Cortex of kidney (tissue), 1 donor: ENCODE measurements at places on chromosomes 7 and 10.

- DNase-seq = no peak
These were observed 103.7 kb downstream of the MACC1 start for GRCh38 chr7:20113427-20114027.

GRCh38 chr10:102714621-102715455, at the start of gene SFXN2:
Gene SFXN2 (plus strand): TSS chr10:102714636. CDS start chr10:102726637, 12,001 bp downstream.
- no peak for DNase-seq

DNA sequence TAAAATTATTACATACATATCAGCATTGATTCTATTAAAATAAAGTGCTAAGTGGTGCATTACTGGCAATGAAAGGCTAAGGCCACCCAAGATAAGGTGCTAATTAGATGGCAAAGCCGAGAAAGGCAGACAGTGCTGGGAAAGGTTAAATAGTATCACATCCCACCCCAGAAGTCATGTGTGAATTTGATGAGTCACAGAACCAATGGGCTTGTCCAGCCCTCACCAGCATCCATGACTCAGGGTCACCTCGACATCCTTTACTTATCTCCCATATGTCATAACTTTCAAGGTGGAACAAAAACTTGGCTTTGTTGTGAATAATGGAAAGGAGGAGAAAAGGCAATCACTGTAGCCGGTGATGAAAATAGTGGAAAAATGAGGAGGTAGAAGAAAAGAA, 459.1 kb downstream of the PLXNA4 start:
- DNase-seq = no peak

DNA sequence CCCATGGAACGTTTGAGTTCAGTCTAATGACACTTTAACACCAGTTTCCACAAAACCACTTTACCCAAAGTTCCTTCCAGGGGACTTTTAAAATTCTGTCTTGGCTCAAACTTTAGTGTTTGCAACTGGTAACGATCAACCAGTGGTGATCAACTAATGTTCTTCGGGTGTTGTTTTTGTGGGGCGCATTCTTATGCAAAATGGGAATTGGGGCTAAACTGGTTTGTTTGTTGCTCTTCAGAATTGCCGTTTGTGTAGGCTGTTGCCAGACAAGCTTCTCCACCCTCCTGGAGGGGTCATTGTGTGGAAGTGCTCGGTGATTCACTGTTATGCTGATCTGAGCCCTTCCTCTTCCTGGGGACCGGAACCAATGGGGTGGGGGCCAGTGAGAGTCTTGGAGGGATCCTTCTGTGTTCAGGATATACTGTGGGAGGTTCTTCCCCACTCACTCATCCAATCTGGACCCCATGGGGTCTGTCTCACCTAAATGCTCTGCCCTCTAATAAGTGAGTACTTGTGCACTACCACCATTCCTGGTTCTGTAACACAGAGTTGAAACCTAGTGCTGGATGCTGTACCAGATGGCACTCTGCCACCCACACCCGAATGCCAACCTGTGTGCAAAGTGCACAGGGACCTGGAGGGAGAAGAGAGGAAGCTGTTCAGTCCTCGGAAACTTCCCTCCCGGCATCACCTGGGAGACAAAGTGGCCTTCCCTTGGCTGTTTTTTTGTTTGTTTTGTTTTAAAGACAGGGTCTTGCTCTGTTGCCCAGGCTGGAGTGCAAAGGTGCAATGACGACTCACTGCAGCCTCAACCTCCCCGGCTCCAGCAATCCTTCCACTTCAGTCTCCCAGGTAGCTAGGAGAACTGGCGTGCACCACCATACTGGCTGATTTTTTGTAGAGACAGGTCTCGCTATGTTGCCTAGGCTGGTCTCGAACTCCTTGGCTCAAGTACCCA, 2.1 kb downstream of the NFE2L3 start:
- DNase-seq = no peak

DNA sequence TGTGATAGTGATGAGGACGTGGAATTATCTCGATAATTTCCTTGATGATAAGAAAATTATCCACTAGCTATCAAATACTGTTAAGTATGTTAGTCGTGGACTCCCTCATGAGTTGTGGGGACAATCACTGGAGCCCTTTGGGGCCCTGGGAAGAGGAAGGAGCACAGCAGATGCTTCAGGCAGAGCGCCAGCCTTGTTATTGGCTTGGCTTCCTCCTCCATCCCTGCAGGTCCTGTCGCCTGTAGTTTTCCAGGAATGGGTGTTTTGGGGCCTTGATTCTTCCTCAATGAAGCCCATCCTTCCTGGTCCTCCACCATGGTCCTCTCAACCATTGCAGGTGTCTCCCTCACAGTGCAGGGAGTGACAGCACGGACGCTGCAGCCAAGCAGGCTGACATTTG, 32.5 kb upstream of the ZNF32 start:
- no peak for DNase-seq

- DNase-seq = no peak
These were observed 13.2 kb upstream of the CCDC172 start for GRCh38 chr10:116311016-116311415.

- DNase-seq = no peak
These were observed 649 bp downstream of the IDE start for GRCh38 chr10:92573091-92573797.

DNA sequence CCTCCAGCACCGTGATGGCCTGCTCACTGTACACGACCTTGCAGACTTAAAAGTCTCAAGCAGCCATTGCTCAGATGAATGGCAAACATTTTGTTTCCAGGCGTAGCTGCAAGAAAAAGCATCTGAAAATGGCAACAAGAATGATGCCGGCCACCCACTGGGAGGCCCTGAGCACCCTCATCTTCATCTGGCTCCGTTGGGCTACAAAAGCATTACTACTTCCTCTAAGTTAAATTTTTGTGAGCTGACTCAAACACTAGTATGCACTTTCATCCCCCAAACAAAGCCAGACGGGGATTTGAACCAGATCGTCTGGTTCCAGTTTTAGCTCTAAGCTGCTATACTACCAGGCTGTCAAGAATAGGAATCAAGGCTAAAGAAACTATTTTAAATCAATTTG, 116.6 kb upstream of the CDK1 start:
- no peak for DNase-seq

GRCh38 chr10:106980495-106981451, 183.7 kb downstream of the SORCS1 start:
- DNase-seq = no peak

DNA sequence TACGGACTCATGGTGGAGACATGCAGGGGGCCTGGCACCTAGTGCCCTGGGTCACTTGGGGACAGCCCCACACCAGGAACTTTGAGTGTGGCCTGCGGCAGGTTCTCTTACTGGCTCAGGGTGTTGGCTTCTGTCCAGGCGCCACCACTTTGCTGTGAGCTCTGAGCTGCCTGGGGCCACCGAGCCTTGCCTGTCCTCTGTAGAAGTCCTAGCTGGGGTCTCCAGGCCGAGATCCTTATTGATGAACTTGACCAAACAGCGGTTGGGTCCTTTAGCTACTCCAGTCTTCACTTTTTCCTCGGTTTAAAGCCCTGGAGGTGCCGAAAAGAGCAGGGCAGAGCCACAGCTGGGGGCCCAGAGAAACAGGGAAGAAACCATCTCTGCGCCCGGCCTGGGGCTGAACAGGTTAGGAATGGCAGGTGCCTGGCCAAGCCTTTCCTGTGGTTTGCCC, 41.3 kb downstream of the ZNF467 start:
- no peak for DNase-seq

- DNase-seq = no peak
These were observed 2.2 kb downstream of the ZNF800 start for GRCh38 chr7:127390186-127390816.

DNA sequence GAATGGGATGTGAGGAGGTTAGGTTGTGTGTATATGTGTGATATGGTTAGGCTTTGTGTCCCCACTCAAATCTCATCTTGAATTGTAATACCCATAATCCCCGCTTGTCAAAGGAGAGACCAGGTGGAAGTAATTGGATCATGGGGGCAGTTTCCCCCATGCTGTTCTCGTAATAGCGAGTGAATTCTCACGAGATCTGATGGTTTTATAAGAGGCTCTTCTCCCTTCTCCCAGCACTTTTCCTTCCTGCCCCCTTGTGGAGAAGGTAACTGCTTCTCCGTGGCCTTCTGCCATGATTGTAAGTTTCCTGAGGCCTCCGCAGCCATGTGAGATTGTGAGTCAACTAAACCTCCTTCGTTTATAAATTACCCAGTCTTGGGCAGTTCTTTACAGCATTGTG, 47.3 kb downstream of the NPVF start:
- no peak for DNase-seq

DNA sequence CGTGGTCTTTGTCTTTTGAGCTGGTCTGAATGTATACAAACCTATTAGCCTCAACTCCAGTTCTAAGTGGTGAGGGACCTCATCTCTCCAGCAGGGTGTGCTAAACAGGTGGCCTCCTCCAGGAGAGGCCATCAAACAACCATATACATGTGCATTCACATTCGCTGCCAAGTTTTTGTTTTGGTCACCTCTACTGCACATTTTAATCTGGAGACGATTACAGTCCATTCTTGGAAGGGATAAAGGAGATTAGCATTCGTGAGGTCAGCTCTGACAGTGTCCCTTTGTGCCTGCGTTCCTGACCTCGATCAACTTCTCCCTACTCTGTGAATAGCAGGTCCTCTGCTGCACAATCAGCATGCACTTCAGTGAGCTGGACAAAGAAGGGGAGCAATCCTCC, 60.8 kb downstream of the RHOBTB1 start:
- DNase-seq = no peak

DNA sequence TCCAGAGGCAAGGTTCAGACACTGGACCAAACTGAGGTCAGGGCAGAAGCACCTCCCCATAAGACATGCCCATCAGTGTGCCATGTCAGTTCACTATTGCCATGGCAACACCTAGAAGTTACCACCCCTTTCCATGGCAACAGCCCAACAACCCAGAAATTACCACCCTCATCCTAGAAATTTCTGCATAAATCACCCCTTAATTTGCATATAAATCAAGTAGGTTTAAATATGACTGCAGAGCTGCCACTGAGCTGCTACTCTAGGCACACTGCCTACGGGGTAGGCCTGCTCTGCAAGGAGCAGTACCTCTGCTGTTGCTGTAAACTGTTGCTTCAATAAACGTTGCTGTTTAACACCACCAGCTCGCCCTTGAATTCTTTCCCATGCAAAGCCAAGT, 12.7 kb downstream of the STEAP2 start:
- DNase-seq = no peak

DNA sequence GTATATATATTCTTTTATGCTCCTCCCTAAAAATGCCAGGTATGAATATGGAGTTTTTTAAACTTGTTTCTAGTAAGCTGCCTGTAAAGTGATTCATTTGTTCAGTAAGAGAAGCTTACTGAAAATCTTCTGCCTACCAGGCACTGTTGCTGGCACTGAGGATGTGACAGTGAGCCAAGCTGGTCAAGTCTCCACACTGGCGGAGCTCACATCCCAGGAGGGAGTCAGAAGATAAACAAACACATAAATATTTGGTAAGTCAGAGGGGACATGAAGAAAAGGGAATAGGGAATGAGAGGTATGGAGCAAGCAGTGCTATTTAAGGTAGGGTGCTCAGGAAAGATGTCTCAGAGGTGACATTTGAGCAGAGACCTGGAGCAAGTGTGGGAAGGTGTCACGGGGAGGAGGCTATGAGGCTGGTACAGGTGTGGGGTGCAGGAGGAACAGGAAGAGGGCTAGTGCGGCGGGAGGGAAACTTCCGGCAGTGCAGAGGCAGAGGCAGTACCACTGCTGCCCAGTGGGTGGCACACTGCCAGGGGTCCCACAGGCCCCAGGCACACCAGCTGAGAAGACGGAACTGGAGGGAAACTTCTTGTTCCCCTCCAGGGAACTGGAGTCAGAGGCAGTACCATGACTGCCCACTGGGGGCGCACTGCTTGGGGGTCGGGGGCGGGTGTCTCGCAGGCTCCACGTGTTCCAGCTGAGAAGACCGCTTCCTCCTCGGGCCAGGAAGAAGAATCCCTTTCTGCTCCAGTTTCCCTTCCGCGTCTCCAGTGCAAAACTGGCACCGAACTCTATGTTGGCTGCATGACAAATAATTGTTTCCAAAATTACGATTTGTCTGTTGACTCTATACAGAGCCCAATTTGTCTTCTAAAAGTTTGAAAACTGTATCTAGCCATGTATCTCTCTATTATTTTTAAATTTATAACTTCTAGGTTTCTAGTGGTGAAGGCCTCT, 161.0 kb downstream of the TEX36 start:
- no peak for DNase-seq

DNA sequence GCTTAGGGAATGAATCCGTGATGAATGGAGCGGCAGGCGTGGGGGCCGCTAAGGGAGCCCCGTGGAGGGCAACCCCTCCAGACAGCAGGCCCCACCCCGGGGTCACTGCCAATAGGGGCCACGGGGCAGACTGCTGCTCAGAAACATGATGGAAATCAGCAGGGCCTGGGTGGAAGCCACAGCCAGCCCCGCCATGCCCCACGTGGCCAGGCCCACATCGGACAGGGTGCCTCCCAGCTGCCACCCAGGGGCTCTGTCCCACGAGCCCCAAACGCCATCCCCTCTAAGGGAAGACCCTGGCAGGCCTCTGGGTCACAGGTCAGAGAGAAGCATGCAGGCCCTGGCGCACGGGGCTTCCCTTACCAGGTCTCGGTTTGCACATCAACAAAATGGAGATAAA, 28.4 kb downstream of the TNRC18 start:
- DNase-seq = no peak

GRCh38 chr10:79258894-79259293, 88.4 kb upstream of the PPIF start:
- no peak for DNase-seq

DNA sequence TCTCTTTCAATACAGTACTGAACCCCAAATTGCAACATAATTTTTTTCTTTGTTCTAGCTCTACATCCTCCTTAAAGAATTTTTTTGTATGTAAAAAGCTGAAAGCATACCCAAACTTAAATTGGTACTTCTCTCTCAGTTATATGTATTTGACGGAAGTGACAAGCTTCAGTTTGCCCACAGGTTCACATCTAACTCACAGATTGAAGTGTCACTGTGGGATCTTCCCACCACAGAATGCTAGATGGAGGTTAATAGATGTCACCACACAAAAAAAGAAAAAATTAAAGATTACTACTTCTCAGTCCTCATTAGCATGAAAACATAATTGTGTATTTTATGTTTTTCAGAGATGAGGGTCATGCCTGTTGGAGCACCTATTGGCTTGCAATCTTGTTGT, 150.9 kb upstream of the GHITM start:
- no peak for DNase-seq

DNA sequence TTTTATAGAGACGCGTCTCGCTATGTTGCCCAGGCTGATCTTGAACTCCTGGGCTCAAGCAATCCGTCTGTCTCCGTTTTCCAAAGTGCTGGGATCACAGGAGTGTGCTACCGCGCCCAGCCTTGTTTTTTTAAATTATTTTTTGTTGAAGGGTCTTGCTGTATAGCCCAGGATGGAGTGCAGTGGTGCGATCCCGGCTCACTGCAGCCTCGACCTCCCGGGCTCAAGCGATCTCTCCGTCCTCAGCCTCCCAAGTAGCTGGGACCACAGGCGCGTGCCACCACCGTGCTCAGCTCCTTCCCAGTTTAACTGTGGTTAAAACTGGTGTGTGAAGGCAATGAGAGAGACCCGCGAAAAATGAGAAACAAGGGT, 11.0 kb upstream of the HNRNPF start:
- no peak for DNase-seq

GRCh38 chr7:102913826-102914225, 1.0 kb downstream of the LRRC17 start:
- DNase-seq = no peak
